SW480 (cell line): ENCODE measurements at places on chromosomes 3 and 15.

GRCh38 chr3:70736009-70736408, 423.6 kb upstream of the MDFIC2 start:
- DNase-seq = no peak

GRCh38 chr15:78223396-78224022, 10.9 kb downstream of the ACSBG1 start:
- DNase-seq = no peak

GRCh38 chr15:45869034-45869668, 234.3 kb downstream of the SQOR start:
- peak; percentile 18 for DNase-seq

GRCh38 chr3:28989646-28990089, 291.2 kb upstream of the RBMS3 start:
- DNase-seq = no peak

- DNase-seq = no peak
Measured at GRCh38 chr15:68310804-68311463, 33.4 kb downstream of the FEM1B start.

DNA sequence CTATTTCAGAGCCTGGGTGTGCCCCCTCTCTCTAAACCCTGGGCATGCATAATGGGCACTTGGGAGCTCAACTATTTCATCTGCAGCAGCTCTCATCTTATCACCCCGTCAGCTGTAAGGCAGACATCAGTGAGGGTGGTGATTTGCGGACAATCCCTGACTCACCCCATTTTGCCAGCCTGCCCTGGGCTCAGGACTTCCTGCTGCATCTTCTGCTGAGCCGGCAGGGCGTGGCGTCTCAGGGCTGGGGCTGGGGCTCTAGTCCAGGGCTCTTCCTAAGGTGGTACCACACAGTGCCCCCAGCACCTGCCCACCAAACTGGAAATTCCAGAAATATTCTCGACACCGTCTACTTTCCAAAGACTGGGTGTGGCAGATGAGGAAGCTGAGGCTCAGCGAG, 925 bp upstream of the PSTPIP1 start:
- DNase-seq = no peak

- DNase-seq = no peak
Measured at GRCh38 chr3:188280627-188281026, 126.7 kb downstream of the LPP start.

DNA sequence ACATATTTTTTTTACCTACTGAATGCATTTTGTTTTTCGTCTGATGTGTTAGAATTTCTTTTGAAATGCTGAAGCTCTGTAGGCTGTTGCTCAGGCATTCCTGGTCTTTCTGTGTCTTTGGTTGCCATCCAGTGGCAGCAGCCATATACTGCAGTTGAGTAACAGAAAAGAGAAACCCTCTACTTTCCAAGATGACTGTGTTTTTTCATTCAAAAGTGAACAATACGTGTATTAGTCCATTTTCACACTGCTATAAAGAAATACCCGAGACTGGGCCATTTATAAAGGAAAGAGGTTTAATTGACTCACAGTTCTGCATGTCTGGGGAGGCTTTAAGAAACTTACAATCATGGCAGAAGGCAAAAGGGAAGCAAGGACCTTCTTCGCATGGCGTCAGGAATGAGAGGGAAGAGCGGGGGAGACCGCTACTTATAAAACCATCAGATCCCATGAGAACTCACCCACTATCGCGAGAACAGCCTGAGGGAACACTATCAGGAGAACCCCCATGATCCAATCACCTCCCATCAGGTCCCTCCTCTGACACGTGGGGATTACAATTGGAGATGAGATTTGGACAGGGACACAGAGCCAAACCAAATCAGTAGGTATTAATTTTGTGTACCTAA, 4.7 kb upstream of the GOLGA8B start:
- DNase-seq = peak; percentile 57

DNA sequence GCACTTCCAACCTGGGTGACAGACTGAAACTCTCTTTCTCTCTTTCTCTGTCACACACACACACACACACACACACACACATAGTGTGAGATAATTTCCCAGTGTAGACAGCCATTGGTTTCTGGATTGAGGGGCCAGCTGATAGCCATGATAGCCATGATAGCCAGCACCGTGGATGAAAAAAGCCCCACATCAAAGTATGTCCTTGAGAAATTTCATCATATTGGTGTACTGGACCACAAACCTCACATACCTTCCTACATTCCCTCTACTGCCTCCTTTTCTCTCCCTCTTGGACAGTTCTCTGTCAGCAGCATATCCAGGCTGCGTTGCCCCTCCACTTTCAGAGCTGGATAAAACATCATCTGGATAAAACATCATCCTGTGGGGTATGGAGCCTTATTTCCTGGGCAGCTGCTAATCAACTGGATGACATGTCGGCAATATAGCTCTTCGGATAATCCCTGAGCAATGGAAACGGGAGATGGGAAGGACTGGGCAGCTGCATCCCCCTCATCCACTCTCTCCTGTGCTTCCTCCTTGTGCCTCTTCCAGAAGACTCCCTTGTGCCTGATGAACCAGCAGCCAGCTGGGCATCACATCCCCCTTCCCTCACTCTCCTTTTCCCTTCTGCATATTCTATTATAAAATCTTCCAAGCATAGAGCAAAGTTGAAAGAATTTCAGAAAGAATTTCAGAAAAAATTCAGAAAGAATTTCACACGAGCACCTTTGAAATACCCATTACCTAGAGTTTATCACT, 39.3 kb downstream of the GRK7 start:
- peak; percentile 55 for DNase-seq

DNA sequence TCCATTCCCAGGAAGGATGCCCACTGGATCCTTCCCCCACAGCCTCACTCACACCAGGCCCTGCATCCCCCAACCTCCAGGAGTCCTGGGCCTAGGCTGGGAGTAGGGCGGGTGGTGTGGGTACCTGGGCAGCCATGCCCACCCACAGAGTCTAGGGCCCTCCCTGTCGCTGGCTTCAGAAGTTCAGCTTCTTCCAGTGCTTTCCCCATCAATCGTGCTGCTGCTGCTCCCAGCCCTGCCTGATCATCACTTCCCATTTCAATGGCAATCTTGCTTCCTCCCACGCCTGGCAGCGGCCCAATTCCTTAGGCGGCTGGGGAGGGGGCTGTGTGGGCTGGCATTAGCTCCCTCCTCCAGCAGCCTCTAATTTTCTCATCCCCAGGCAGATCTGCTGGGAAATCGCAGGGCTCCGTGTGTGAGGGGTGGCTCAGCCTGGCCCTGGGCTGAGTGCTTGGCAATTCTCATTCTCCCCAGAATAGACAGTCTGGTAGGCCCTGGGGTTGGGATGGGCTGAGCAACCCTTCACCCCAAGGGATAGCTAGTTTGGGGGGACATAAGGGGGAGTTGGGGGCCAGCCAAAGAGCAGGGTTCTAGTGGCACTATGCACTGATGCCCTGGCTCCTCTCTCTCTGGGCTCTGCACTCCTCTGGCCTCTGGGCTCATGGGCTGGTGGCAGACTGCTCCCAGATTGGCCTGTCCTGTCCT, 66.4 kb downstream of the SCN5A start:
- DNase-seq = no peak

DNA sequence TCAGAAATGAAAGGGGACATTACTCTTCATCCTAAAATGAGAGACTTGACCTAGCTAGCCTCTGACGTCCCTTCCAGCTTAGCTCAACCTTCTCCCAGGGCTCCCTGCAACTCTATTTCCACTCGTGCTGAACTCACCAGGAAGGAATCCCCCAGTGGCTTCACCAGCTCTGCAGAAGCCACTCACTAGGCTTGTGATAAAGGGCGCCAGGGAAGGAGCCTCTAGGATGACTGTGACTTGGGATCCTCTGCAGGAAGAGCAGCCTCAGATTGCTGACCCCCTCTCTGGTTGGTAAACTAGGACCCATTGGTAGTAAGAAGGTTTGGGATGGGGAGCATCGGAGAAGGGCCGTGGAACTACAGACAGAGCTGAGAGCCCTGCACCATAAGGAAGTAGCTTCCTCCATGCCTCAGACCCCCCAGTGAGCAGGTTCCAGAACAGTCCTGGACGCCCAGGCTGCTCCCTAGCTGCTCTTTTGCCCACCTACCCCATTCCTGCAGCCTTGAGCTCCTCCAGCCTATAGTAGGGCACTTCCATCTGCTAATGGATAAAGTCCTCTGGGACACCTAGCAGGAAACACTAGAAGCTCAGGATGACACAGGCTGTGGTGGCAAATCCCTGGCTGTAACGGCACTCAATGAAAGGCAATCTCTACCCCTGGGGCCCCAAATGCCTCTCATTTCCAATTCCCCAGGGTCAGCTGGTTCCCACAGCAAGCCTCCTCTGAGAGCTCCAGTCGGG, 26.0 kb downstream of the PLA2G4F start:
- DNase-seq = no peak
